Fibroblast of the aortic adventitia (primary cell): ENCODE measurements at places on chromosomes 6 and 20. TPM values are rescaled to one million over a fixed set of nuclear protein-coding genes. Genes with fewer than 3 reads are reported as not detected.

BMP7 gene
- total RNA-seq = not detected in 2 replicates

ADGRF4 gene
- 0.82 and 2.7 TPM in 2 replicates for total RNA-seq

ECT2L gene
- total RNA-seq = under 0.01 and 3.3 TPM in 2 replicates

PRPH2 gene
- 0.72 and 1.3 TPM in 2 replicates for total RNA-seq

KCNG1 gene
- total RNA-seq = 3.0 and 13.3 TPM in 2 replicates

FILIP1 gene
- 0.45 and 5.5 TPM in 2 replicates for total RNA-seq

BTN1A1 gene
- not detected in 2 replicates for total RNA-seq

CRISP3 gene
- not detected in 2 replicates for total RNA-seq

PRDM1 gene
- total RNA-seq = 1.4 and 2.8 TPM in 2 replicates

TPD52L1 gene
- total RNA-seq = 20.8 and 21.7 TPM in 2 replicates

MYLK2 gene
- 0.18 TPM in 1 of 2 replicates, not detected in the other for total RNA-seq
